Fibroblast of upper back skin (primary cell): ENCODE measurements at places on chromosomes 1 and 21.

DNA sequence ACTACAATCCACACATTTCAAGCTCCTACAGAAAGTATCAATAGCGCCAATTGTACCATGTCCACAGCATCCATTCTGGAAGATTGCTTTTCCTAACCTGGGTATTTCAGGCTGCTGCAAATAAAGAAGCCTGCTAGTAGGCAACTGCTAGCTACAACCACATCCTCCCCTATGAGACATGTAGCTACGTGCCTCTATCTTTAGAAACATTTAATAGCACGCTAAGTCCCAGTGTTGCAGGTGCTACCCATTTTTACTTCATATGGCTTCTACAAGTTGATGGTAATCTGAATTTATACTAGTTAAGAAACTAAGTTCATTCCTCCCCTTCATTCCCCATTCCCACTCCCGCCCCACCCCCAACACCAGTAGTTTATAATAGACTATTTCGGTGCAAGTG, 7.4 kb upstream of the AMPD1 start:
- no peak for DNase-seq

- no peak for DNase-seq
Measured at GRCh38 chr1:179300112-179300511, 6.5 kb downstream of the SOAT1 start.

DNA sequence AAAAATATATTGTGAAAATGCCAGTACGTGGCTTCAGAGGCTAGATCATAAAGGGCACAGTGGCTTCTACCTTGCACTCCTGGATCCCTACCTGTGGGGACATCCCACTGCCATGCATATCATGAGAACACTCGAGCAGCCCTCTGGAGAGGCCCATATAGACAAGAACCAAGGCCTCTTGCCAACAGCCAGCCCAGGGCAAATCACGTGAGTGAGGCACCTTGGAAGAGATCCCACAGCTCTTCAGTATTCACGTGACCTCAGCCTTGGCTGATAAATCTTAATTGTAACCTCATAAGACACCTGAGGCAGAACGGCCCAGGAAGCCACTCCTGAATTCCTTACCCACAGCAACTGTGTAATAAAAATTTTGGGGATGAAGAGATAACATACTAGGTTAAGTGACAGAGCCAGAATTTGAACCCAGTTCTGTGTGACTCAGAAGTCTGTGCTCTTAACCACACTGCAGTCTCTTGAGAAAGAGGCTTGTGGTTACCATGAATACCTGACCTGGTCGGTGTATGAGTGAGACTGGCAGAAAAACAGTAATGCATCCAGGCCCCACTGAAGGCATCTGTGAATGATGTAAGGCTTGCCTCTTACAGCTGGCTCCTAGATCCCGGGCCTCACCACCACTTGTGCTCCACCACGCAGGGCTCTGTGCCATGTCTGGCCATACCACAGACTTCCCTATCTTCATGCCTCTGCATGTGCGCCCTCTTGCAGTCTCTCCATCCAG, 6.9 kb upstream of the A3GALT2 start:
- peak; percentile 95 for DNase-seq

DNA sequence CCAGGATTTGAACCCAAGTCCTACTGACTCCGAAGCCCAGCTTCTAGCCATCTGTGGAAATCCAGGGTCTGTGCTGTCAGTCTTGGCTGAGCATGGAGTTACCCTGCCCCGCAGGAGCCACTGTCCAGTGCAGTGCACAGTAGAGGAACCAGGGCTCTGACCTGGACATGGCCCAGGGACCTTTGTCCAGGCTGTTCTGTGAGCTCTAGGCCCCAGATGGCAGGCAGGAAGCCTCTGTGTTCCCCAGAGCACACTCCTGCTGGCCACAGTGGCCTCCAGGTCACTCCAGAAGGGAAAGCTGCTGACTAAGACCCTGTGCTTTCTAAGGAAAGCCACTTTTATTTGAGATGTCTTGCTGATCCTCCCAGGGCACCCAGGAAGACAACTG, 13.8 kb downstream of the S100A7A start:
- DNase-seq: no peak

DNA sequence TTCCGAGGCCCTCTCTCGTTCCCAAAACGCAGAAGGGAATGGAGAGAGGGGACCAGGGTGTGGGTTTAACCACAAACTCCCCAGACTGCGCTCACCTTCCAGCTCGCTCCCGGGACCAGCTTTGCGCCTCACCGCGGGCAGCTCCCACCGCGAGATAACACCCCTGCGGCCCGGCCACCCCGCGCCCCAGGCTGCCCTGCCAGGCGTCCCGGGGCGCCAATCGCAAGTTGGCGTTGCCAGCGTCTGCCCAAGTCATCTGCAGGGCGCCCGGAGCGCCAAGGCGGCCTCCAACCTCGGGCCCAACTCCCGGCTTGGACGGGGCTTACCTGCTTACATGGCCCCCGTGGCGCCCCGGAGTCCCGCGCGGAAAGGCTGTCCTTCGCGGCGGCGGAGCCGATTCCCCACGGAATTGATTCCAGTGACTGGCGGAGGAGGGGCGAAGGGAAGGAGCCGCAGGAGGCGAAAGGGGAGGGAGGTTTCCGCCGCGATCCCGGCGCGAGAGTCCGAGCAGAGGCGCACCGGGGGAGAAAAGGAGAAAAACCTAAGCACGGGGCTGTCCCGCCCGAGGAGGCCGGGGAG, 456 bp downstream of the PTPN14 start:
- DNase-seq: no peak

GRCh38 chr1:28591708-28592320, at the start of gene RAB42:
Gene RAB42 (plus strand): TSS chr1:28592265. CDS start chr1:28592512, 247 bp downstream.
- DNase-seq: peak; percentile 23

GRCh38 chr1:50666849-50667248, 243.6 kb upstream of the DMRTA2 start:
- no peak for DNase-seq
